ENCODE measurements at places on chromosomes 5 and 9.

GRCh38 chr5:164191240-164191639 lies 685.8 kb downstream of the MAT2B start:
- DNase-seq = no peak

DNA sequence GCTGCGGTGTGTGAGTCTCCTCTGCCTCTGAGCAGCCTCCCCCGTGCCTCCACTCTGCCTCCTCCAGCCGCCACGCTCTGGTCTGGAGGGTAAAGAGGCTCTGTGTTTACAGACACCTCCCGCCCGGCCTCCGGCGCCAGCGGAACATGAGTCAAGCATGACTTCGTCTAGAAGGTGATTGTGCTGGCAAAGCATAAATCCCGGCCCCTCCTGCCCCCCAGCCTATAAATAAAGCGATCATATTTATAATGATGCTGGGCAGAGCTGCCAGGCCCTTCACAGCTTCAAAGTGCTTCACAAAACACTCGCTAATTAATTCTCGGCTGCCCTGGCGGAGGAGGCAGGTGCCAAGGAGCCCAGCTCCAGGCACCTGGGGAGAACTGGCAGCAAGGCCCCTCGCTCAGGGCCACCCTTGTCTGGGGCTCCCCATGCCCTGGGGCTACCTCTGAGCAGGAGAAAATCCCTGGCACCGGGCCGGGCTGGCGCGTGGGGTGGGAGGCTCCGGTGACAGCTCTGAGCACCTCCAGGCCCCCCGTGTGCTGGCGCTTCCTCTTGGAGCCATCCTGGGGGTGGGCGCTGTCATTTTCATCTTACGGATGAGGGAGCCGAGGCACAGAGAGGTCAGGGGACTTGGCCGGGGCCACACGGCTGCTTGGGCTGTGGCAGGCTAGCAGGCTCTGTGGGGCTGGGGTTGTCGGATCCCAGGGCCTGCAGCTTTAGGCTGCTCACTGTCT lies 87.8 kb downstream of the RXRA start:
- DNase-seq = no peak

DNA sequence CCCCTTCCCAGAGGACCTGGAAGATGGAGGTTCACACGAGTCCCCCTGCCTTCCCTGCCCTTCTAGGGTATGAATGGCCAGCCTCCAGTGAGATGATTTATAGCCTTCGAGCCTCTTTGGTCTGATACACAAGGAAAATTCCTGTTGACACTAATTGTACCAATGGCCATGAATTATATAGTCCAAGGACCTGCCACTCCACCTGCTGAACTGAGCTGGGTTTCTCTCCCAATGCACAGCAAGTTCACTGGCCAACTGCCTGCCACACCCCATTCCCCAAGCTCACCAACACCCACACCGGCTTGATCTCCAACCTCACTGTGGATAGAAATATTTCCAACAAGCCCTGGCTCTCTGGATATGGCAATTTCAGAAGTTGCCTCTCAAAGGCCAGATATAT lies 9.3 kb upstream of the ADRA1B start:
- DNase-seq = no peak

DNA sequence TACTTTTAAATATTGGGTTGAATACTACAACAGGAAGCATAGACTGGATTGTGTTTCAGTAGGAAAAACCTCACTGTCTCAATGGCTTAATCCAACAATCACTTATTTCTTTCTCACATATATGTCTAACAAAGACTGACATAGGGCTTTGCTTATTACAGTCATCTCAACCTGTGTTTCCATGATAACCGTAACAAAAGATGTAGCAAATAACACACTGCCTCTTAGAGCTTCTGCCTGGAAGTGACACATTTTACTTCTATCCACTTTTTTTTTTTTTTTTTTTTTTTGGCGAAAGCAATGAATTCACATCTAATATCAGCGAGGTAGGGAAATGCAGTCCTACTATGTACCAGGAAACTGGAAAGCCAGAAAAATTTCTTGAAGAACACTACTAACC lies 204.9 kb upstream of the CDKN2B start:
- DNase-seq = peak; percentile 50

DNA sequence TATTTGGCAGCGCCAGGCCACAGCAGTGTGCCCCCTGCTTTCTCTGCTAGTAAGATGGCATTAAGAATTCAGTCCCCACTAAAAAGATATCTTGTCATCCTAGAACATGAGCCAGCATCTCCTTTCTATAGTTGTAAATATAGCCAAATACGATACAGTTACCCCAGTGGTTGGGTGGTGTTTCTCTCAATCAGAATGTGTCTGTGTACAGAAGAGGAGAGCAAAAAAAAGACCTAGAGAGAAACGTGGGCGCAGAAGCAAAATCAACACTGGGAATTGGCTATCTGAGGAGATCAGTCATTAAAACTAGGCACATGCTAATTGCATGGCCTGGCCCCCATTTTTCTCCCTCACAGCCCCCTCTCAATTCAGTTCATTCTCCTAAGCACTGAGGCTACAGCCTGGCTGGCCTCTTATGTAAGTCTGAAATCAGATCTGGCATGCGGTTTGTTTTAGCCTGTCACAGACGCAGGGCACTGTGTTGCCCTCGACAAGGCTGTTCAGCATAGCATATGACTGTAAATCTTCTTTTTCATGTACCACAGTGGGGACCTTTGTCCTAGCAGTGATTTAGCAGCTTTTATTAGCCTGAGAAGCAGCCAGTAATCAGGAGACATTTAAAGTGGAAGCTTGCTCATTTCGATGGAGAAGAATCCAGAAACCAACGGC lies 57.8 kb downstream of the RORB start:
- DNase-seq = no peak

- no peak for DNase-seq
Measured at GRCh38 chr9:135213566-135213965, 126.1 kb downstream of the OLFM1 start.

- no peak for DNase-seq
Measured at GRCh38 chr5:58022055-58022454, 437.8 kb downstream of the PLK2 start.

DNA sequence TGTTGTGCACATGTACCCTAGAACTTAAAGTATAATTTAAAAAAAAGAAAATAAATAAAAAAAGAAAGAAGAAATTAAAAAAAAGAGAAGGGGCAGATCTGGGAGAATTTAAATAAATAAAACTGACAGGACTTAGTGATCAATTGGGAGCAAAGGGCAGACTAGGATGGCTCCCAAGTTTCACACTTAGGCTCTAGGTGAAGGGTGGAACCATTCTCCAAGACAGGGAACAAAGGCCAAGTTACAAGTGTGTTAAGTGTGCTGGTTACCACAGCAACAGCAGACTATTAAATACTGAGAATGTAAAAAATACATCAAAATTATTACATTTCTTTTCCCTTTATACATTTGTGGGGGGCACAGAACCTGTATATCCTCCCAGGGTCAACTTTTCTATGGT lies 7.1 kb downstream of the ZDHHC21 start:
- no peak for DNase-seq

GRCh38 chr9:17330097-17330496 lies 195.3 kb downstream of the CNTLN start:
- DNase-seq = no peak

GRCh38 chr5:29894668-29895067 lies 1298.8 kb upstream of the CDH6 start:
- no peak for DNase-seq

- no peak for DNase-seq
Measured at GRCh38 chr5:28369418-28369817, 1331.0 kb upstream of the CDH9 start.

DNA sequence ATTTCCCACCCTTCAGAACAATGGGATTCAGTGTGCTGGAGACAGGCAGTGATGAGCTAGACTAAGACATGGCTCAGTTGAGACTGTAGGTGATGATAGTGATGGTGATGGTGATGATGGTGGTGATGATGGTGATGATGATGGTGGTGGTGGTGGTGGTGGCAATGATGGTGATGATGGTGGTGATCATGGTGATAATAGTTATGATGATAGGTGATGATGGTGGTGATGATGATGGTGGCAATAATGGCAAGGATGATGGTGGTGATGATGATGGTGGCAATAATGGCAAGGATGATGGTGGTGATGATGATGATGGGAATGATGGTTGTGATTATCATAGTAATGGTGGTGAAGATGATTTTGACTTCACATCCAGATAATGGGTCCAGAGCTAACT lies 176.7 kb downstream of the NXNL2 start:
- DNase-seq = no peak

- no peak for DNase-seq
Measured at GRCh38 chr9:18783909-18784308, 249.1 kb downstream of the SAXO1 start.

DNA sequence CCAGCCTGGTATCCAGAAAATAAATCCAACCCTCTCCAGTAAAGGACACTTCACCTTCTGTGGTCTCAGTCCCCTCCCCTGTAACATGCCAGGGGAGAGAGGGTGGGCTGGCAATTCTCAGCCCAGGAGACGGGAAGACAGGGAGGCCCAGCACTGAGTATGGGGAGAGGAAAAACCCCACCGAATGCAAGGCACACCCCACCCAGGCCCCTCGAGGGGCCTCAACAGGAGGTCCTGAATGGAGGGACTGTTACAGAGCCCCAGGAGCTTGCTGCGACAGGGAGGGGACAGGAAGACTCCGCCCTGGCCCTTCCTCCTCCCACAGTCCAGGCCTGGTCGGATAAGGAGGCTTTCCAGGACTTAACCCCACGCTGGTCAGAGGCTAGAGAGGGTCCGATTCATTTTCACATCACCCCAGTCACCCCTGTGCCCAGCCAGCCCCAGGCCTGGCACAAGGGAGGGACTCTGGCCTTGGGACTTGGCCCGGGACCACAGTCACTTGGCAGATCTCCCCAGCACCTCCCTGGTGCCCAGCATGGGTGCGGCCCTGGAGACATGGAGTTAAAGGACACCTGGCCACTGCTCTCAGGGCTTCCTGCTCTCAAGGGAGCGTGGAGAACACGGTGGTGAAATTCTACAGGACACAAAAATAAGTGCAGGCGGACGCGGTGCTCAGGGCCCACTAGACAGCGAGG lies 44.9 kb upstream of the STXBP1 start:
- peak; percentile 59 for DNase-seq

DNA sequence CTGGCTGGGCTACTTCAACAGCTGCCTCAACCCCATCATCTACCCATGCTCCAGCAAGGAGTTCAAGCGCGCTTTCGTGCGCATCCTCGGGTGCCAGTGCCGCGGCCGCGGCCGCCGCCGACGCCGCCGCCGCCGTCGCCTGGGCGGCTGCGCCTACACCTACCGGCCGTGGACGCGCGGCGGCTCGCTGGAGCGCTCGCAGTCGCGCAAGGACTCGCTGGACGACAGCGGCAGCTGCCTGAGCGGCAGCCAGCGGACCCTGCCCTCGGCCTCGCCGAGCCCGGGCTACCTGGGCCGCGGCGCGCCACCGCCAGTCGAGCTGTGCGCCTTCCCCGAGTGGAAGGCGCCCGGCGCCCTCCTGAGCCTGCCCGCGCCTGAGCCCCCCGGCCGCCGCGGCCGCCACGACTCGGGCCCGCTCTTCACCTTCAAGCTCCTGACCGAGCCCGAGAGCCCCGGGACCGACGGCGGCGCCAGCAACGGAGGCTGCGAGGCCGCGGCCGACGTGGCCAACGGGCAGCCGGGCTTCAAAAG lies 36.9 kb upstream of the TTC1 start:
- no peak for DNase-seq

- DNase-seq = peak; percentile 92
Measured at GRCh38 chr9:129175825-129176633, 2.0 kb downstream of the IER5L start.

DNA sequence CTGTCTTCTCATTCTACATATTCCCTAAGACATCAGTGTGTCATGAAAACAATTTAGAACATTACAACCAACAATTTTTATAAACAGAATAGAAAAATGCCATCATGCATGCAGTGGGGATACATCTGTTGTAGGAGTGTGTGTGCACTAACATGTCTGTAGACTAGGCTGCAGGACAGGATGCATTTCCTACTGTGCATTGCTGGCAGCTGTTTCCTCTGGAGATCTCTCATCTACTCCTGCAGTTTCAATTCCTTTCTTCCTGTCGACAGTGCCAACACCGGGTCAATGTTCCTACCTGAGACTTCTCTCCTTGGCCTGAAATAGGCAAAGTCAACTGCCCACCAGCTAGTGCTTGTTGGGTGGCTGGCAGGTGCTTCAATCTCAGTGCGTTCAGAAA lies 69.8 kb downstream of the ANKH start:
- no peak for DNase-seq

DNA sequence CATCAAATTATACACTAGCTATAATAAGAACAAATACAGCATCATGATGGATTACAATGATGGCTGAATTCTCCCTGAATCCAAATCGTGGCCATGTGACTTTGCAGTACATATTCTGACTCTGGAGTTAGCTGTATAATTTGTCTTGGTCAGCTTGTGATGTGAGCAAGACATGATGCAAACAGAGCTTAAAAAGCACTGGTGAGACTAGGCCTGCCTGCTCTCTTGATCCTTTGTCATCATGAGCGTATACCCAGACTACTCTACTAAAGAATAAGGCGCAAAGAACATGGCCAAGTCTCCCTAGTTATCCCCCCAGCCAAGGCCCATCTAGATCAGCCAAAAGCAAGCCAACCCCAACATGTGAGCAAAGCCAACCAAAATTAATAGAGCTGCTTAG lies 34.7 kb upstream of the IFNE start:
- no peak for DNase-seq

DNA sequence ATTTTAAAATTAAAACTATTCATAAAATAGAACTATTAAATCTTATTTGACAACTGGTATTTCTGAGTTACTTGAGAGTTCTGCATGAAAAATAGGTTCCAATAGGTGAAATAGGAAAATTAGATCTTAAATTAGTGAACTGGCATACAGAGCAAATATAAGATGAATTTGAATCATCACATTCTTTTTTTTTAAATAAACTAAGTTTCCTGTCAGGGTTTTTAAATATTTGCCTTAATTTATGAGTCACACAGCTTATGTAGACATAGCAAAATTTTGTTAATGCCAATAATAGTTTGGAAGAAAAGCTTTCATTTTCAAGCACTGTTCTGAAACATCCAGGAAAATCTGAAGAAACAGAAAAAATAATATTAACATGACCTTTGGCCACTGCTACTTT lies 311.7 kb upstream of the HAPLN1 start:
- DNase-seq = no peak

DNA sequence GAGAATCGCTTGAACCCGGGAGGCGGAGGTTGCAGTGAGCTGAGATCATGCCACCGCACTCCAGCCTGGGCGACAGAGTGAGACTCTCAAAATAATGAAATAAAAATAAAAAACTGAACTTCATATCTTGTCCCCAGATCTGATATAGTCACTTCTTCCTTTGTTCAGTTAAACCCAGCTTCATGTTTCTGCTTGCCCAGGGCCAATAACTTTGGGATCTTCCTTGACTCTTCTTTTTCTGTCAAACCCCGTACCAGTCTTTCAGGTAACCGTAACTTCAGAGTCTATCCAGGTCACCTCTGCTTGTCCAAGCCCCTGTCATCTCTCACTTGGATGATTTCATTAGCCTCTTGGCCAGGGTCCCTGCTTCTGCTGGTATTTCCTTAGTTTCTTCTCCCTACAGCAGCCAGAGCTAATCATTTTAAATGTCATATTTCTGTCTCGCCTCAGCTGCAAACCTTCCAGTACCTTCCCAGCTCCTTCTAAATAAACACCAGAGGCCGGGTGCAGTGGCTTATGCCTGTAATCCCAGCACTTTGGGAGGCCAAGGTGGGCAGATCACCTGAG lies 19.7 kb upstream of the ABL1 start:
- DNase-seq = no peak

Measured in OCI-M1 (cell line).